ENCODE measurements at places on chromosomes 3 and 15.

- peak; percentile 19 for DNase-seq
Measured at GRCh38 chr15:40986820-40987219, 33.5 kb downstream of the CHAC1 start.

DNA sequence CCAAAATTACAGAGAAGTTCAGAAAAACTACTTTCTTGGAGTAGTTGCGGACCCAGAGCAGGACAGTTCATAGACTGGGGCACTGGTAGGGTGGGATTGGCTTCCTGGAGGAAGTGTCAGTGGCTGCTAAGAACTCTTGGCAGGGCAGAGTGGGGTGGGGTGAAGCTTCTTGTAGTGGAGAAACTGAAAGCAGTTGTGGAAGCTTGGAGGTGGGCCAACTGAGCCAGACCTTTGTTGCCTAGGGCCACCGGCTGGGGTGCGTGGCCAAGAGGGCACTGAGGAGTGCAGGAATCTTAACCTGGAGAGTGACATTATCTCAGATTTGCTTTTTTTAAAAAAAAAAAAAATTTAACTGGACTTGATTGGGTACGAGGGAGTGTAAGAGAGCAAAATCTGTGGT, 3.1 kb downstream of the KAT2B start:
- DNase-seq, result peak; percentile 82

DNA sequence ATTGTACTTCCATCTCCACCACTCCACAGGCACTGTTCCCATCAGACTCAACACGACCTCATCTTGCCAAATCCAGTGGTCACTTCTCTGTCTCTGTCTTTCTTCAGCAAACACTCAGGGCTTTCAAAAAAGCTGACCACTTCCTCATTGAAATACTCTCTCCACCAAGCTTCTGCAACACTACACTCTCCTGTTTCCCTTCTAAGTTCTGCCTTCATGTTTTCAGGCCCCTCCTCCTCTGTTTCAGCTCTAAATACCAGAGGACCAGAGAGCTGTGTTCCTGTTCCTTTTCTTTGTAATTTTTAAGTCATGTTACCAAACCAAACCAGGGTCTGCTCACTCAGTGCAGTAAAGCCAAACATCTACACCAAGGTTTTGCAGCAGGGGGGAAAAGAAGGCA, 33.8 kb upstream of the ACP3 start:
- no peak for DNase-seq

DNA sequence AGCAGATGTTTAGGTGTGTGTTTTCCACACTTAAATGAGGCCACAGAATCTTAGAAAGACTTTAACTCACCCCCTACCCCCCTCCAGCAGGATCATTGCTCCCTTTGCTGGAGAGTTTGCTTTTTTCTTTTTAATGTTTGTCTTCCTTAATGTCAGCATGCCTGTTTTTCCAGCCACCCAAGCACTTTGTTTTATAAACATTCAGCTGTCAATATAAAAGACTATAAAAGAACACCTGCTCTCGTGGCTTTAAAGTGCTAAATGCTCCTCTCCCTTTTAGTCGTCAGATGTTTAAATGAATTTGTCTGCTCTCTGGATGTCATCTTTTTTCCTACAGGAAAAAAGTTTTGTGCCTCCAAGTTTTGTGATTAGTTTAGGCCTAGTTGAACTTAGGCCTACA, 61.7 kb downstream of the SIDT1 start:
- no peak for DNase-seq

DNA sequence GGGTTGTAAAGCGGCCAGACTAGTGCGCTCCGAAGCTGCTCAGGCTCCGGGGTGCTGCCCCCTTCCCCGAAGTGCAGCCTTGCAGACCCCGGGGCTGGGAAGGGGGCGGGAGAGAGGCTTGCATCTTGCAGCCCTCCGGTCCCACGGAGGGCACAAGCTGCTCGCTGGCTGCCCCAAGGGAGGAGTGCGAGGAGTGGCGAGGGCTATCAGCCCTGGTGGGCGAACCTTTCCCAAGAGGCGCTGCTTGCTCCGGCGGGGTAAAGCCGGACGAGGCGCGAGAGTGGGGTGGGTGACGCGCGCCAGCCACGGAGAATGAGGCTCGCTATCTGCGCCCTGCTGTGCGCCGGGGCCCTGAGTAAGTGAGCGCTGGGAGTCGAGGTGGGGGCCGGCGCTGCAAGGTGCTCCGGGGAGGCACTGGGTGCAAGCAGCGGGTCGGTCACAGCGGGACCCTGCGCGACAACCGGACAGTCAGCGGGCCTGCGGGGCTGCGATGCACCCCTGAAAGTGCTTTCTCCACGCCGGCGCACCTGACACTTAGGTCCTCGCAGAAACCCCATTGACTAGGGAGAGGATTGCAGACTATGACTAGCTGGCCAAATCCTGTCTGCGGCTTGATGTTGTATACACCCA, 12.7 kb upstream of the TOPBP1 start:
- DNase-seq, result no peak

GRCh38 chr3:100096866-100097265, 17.4 kb downstream of the FILIP1L start:
- no peak for DNase-seq

DNA sequence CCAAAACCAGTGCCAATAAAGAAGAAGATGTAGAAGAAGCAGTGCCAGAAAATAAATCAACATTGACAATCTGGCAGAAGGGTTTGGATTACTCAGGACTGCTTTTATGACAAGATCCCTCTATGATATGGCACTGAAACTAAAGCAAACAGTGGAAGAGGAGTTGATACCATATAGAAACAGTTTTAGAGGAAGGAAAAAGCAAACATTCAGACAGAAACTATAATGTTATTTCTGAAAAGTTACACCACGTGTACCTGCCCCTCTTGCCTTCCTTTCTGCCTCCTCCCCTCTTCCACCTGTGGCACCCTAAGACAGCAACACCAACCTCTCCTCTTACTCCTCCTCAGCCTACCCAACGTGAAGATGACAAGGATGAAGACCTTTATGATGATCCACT, 63.0 kb downstream of the SFMBT1 start:
- DNase-seq, result no peak

- DNase-seq, result no peak
Measured at GRCh38 chr3:14490255-14490654, 49.9 kb downstream of the GRIP2 start.

GRCh38 chr3:107979538-107979937, 111.3 kb downstream of the CD47 start:
- DNase-seq, result no peak

- DNase-seq, result no peak
Measured at GRCh38 chr3:72275331-72275751, 490.4 kb upstream of the PROK2 start.

- DNase-seq, result peak; percentile 28
Measured at GRCh38 chr3:170277833-170278580, 55.8 kb downstream of the PRKCI start.

Data from hematopoietic multipotent progenitor cell treated with erythropoietin and hydrocortisone succinate and interleukin-3 and kit ligand, for 15 days (in vitro differentiated cells).